ENCODE measurements at places on chromosomes 12 and 14.

DNA sequence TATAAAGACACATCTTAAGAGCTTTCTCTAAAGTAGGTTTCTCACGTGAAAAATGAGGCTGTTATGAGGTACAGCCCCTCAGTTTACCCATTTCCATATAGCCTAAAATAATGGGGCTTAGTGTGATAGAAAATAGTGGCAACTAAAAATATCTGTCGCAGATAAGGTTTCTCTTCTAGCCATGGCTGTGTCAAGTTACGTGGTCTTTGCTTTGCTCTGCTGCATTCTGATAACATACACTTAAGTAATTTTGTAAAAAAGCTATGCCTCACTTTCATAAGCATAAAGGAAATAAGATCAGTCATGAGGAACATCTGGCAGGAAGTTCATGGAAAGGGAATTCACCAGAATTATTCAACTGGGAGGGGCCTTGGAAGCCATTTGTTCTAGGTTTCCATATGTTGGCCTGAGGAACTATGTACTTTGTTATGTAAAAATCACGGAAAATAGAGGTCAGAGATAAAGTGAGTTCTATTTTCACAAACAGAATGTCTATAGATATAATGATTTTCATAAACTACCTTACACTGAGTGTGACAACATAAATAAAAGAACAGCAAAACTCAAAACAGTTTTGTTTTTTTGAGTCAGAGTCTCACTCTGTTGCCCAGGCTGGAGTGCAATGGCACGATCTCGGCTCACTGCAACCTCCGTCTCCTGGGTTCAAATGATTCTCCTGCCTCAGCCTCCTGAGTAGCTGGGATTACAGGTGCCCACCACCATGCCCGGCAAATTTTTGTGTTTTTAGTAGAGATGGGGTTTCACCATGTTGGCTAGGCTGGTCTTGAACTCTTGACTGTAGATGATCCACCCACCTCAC lies 195.6 kb upstream of the KRR1 start:
- DNase-seq: no peak

DNA sequence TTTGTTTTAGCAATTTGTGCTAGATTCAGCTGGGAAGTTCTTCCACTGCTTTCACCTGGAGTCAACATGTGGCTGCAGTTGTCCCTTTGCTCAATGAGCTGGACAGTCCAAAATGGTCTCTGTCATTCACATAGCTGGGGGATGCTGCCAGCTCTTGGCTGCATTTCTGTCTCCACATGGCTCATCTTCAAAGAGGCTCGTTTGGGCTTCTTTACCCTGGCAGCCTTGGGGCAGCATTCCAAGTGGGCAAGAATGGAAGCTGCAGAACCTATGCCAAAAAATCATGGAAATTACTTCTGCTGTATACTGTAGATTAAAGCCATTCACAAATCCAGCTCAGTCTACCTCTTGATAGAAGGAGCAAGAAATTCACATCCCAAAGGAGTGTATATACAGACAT lies 199.1 kb downstream of the SLC5A8 start:
- no peak for DNase-seq

DNA sequence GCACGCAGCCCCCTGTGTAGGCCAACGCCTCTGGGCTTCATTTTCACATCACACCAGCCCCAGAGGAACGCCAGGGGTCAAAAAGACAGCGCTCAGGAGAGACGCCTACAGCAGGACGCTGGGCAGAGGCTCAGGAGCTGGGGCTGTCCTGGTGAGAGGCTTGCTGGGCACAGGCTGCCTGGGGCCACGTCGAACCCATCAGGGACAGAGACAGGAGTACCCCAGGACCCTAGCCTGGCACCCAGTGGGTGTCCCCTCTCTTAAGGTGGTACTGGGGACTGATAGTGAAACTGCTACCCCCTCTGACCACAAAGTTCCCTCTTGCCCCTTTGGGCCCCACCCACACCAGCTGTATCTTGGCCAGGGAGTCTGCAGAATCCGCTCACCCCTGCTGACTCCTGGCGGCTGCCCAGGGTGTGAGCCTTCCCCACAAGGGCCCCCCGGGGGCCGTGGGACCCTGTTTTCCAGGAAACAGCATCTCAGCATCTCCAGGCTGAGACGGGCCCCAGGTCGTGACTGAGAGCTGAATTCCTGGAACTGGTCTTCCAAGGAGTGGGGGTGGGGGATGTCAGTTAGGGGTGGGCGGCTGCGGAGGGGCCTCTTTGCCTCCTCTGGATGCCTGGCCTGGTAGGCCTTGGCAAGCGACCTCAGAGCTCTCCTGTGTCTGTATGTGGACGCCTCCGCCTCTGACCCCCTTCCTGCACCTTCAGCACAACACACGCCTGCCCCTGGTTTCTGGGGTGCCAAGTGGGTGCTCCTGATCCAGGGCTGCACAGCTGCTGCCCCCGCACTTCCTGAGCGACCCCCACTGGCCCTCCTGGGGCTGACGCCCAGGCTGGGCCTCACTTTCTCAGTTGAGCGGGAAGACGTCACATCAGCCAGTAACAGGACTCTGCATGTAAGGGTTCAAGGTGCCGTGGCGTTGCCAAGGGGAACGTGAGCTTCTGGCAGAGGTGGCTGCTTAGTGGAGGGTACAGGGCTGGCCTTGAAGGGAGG lies 321.9 kb upstream of the RTL1 start:
- no peak for DNase-seq

DNA sequence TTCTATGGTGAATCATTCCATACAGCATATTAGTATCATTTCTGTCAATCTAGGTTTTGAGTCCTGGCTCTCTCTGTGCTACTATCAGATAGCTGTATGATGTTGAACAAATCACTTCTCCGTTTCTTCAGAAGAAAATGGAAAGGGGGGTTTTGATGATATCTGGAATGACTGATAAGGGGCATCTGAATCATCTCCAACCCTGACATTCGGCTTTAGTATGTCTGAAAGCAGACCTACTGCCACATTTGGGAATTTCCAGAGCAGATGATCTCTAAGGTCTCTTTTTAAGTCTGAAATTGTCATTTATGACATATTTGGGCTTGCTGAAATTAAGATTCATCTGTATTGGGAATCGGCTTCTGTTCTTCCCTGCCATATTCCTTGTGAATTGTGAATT lies 10.1 kb downstream of the MLF2 start:
- no peak for DNase-seq

DNA sequence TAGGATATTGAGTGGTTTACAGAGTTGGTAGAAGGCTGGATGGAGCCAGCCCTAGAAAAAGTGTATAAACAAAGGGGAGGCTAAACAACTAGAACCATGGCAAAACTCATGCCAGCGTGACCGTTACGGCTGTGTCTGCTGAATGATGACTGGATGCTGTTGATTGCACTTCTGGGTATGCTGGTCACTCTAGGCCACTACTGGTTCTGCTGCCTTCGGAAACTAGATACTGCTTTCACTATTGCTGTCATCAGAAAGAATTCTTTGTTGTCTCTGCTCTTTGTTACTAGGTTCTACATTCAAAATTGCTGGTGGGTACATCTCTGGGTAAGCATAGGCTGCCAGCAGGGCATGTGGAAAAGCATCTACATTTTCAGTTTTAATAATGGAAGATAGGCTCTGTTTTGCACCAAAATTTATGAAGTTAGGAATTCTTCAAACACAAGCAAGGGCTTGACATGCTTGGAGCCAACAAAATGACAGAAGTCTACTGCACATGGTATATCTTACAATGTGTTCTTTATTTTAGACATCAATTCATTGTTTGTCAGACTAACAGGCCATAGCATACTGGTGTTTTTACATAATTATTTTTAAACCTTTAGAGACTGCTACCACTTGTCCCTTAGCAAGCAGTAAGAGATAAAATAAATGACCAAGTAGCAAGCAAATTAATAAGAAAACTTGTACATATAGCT lies 15.4 kb downstream of the MON2 start:
- no peak for DNase-seq

DNA sequence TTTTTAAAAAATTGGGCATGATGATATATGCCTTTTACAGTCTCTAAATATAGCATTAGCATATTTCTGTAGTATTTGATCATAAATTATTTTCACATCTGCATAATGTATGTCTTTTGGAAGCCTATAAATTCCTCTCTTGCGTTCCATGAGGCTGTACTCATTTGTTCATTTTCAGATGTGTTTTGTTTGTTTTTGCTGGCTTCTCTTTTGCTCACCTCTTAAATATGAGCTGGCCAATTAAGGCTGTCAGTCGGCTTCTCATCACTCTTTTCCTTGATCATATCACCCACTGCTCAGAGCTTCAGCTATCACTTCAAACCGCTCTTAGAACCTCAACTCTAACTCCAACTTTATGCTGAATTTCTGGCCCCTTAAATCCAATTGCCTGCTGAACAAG lies 6.6 kb downstream of the TMEM263 start:
- no peak for DNase-seq

DNA sequence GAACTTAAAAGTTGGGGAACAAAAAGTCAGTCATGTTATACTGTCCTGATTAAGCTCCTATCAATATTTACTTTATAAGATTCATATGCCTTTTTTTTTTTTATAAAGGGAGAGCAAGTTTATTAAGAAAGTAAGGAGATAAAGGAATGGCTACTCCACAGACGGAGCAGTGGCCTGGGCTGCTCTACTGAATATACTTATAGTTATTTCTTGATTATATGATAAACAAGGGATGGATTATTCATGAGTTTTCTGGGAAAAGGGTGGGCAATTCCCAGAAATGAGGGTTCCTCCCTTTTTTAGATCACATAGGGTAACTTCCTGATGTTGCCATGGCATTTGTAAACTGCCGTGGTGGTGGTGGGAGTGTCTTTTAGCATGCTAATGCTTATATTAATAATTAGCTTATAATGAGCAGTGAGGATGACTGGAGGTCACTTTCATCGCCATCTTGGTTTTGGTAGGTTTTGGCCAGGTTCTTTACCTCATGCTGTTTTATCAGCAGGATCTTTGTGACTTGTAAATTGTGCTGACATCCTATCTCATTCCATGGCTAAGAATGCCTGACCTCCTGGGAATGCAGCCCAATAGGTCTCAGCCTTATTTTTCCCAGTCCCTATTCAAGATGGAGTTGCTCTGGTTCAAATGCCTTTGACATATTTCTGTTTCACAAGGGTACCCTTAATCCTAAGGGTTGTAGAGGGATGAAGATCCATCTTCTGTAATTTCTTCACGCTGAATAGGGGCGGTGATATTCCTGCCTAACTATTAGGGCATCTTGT lies 73.9 kb downstream of the OTOGL start:
- no peak for DNase-seq

- no peak for DNase-seq
Observed at GRCh38 chr12:26406391-26406790, 211.0 kb downstream of the SSPN start.

GRCh38 chr12:86456241-86456640 lies 200.1 kb upstream of the MGAT4C start:
- no peak for DNase-seq

DNA sequence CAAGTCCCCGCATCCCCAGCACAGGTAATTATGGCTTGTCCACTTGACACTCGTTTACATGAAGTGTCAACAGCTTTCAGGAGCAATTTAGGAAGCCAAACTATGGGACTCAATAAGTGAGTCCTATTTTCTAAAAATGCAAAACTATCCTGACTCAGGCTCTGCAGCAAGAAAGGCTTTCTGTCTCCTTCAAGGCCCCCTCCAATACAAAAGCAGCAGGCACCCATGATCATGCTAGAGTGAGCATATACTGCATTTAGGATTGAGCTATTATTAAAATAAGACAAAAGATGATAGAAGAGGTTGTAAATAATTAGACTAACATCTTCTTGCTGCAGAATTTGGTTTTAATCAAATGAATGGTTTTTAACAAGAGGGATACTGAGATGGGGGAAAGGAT lies 3.2 kb downstream of the SIX6 start:
- DNase-seq: no peak

DNA sequence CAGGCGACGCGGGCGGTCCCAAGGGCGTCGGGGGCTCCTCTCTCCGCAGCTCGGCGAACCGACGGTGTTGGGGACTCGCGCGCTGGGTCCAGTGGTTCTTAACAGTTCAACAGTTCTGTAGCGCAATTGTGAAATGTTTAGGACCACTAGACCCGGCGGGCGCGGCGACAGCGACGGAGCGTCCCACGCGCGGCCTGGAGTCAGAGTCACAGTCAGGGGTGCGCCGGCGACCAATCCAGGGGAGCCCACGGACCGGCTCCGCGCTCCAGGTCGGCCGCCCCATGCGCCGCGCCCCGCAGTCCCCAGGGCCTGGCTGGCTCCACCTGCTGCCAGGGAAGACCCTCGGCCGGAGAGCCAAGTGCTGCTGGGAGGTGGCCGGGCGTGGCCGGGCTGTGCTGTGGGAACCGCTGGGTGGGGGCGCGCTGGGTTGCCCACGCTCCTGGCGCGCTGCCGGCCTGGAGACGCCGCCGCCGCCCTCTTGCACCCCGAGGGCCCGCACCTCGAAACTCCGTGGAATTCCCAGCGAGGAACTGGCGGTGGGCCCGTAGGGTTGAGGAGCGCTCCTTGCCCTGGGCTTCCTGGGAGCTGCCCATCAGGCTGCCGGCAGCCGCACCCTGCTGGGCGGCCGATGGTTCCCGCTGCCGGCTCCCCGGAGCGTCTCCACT lies 20.9 kb upstream of the KIF26A start:
- DNase-seq: no peak

GRCh38 chr12:112971248-112971647 lies 7.1 kb upstream of the OAS2 start:
- DNase-seq: no peak

DNA sequence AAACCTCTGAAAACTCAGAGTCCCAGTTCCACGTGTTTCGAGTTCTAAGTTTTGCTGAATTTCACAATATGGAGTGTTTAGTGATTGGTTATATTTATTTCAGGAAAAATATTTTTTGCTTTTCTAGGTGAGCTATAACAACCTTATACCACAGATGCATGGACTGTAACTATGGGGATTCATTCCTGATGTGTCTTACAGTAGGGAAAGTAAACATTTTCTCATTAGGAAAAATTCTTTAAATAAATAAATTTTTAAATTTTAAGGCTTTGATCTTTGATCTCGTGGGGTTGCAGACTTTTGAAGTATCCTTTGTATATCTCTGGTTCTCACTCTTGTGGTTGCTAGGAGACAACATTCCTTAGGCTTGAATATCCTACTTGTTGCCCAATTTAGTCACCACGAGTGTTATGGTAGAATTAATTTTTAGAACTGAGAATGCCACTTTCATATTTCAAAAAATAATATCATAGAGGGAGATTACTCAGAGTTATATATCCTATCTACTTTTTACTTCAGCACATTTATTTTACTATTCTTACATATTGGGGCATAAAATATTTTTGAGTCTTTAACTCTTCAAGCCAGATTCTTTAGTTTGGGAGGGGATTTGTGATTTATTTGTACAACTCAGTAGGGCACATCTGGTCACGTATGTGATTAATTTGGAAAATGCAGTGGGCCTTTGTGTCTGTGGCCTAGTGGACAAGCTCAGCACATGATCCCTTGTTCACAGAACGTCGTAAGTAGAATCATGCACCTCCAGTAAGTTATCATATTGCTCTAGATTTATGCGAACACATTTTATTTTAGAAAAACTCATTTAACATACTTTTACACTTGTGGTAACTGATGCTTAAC lies 224.0 kb downstream of the TTC6 start:
- DNase-seq: no peak
